ENCODE measurements at places on chromosomes 11 and 22. TPM values are rescaled to one million over a fixed set of nuclear protein-coding genes. Genes with fewer than 3 reads are reported as not detected.

DNA sequence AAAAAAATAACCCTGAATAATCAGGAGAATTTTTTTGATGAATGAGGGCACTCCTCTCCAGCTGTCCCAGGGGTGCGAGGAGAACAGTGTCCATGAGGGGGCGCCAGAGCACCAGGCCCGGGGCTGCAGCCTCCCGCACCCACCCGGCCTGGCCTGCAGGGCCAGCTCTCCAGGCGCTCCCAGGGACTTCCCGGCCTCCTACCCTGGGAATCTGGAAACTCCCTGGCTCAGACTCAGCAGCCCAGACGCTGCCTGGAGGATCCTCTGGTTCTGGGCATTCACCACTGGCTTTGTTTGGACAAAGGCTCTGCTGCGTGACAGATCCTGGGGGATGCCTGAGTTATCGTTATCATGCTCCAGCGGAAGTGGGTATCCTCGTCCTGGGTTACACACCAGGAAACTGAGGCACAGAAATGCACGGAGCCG is 31.0 kb downstream of the MCM5 start:
- no peaks in the 10 kb centered on the region for H3K36me3 ChIP-seq
- peaks cover 9% of the 10 kb centered on the region for H3K4me1 ChIP-seq
- H3K27ac ChIP-seq, result peak overlapping the region; percentile 29
- peak; percentile 90 for DNase-seq
- H3K4me3 ChIP-seq, result no peak overlapping the region
- H3K27me3 ChIP-seq, result no peaks in the 10 kb centered on the region

PLAAT2 gene
- total RNA-seq, result 85.2 TPM

FIBIN gene
- total RNA-seq, result 10.6 TPM

- peaks cover 10% of the 10 kb centered on the region for H3K4me1 ChIP-seq
- H3K27ac ChIP-seq, result peak overlapping the region; percentile 46
- DNase-seq, result no peak
- H3K4me3 ChIP-seq, result peak overlapping the region; percentile 17
- H3K27me3 ChIP-seq, result peaks cover 14% of the 10 kb centered on the region
Observed at GRCh38 chr22:43342347-43343261, 568 bp downstream of the SCUBE1 start.

DNA sequence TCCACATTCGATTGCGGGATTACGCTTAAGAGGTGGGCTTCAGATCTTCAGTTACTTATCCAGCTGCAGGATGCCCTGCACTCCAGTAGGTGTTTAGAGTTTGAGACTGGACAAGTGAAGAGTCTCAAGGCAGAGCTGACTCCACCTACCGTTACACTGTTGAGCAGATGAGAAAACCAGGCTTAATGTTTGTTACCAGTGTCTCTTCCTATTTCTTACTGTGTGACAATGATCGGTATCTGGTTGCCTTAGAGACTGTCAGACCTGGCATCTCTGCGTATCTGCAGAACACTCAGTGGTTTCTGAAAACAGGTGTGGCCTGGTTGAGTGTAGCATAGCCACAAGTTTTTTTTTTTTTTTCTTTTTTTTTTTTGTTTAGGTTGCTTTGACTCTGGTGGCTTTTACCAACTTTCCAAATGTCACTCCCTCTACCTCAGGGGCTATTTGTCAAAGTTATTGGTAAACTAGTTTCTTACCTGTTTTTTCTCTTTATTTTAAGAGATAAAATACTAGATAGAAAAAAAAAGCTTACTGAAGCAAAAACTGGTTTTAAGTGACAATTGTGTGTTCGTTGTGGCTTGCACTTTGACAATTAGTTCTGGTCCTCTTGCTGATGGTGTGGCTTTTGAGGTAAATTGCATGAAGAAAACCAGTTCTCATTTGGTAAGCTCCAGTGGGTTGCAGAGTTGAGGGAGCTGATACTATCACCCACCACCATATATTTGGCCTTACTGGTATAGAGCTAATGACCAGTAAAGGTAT is 284.8 kb downstream of the ETS1 start:
- H3K36me3 ChIP-seq, result no peaks in the 10 kb centered on the region
- H3K27ac ChIP-seq, result peak overlapping the region; percentile 59
- H3K4me3 ChIP-seq, result peak overlapping the region; percentile 6
- no peaks in the 10 kb centered on the region for H3K27me3 ChIP-seq
- H3K4me1 ChIP-seq, result peaks cover 25% of the 10 kb centered on the region
- DNase-seq, result no peak

DNA sequence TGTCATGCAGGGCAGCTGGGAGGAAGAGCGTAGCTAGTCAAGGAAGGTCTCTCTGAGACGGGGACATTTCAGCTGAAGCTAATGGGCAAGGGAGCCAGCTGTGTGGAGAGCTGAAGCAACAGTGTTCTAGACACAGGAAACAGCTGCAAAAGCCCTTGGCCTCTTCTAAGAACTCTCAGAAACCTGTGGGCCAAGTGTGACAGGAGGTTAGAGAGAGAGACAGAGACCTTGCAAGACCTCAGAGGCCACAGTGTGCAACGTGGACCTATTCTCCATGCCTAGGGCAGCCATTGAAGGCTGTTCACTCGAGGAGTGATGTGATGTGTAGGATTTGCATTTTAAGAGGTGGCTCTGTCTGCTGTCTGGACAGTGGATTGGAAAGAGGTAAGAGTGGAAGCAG is 48.7 kb upstream of the TNRC6B start:
- no peaks in the 10 kb centered on the region for H3K36me3 ChIP-seq
- H3K4me1 ChIP-seq, result no peaks in the 10 kb centered on the region
- DNase-seq, result peak; percentile 52
- no peaks in the 10 kb centered on the region for H3K27me3 ChIP-seq
- no peak overlapping the region for H3K27ac ChIP-seq

- no peaks in the 10 kb centered on the region for H3K27me3 ChIP-seq
- H3K36me3 ChIP-seq, result no peaks in the 10 kb centered on the region
- no peak overlapping the region for H3K27ac ChIP-seq
- no peaks in the 10 kb centered on the region for H3K4me1 ChIP-seq
- H3K4me3 ChIP-seq, result no peak overlapping the region
Observed at GRCh38 chr11:104531075-104531474, 367.1 kb upstream of the PDGFD start.

GRCh38 chr22:46390652-46391301 is 55.3 kb downstream of the TRMU start:
- no peaks in the 10 kb centered on the region for H3K27me3 ChIP-seq
- no peak overlapping the region for H3K4me3 ChIP-seq
- H3K4me1 ChIP-seq, result no peaks in the 10 kb centered on the region
- peak; percentile 69 for DNase-seq
- no peaks in the 10 kb centered on the region for H3K36me3 ChIP-seq
- H3K27ac ChIP-seq, result no peak overlapping the region

BCO2 gene
- 21.2 TPM for total RNA-seq

RIMBP3B gene
- not detected for total RNA-seq

All from Peyer's patch (tissue), 4 donors.